NCI-H460 (cell line): ENCODE measurements at places on chromosomes 4 and X. TPM values are rescaled to one million over a fixed set of nuclear protein-coding genes. Genes with fewer than 3 reads are reported as not detected.

DNA sequence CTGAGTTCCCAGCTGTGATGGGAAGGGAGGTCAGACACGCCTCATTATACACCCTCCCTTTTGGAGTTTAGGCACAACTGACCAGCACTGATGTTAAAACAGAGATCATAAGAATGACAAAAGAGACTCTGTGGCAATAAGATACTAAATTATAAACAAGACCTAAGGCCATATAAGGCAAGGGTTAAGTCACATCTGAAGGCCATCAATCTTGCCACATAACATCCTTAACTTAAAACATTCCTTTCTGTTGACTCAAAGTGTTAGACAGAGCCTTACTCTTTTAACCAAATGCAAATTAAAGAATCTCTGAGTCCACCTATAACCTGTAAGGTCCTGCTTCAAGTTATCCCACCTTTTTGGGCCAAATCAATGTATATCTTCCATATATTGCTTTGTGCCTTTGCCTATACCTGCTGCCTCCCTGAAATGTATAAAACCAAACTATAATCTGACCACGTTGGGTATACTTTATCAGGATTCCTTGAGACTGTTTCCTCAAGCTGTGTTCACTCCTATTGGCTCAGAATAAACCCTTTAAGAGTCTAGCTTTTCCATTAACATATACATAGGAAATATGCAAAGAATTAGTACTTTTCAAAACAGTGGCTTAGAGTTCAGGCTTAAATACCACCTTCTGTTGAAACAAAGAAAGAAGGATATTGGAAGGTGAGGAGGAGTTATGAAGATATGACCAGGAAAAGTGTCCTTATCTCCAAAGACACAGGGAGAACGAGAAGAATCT lies 214.4 kb upstream of the PPP1R2C start:
- DNase-seq, result no peak

Gene TMEM144
- total RNA-seq, result 229 and 236 TPM in 2 replicates

- DNase-seq, result no peak
Observed at GRCh38 chr4:68797048-68797447, 18.7 kb upstream of the UGT2B10 start.

- DNase-seq, result no peak
Observed at GRCh38 chr4:95676190-95676589, 127.4 kb upstream of the UNC5C start.

GRCh38 chrX:118231464-118231863 lies 114.4 kb upstream of the WDR44 start:
- DNase-seq, result no peak

Gene MAGEA6
- total RNA-seq, result not detected in 2 replicates

DNA sequence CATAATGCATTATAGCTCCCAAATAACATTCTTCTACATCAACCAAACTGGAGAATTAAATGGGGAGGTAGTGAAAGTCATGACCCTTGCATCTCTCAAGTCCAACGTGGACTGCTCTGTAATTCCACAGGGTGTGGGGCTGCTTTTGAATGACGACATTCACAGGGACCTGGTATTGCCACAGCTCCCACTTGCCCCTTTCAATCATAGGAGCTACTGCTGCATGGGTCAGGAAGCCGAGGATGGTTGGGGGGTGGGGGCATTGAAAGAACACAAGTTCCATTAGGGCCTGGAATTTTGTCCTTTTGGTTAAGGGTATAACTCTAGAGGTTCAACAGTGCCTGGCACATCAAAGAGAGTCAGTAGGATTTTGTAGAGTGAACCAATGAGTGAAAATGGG lies 7.4 kb upstream of the CT55 start:
- DNase-seq, result no peak

GRCh38 chr4:120611092-120611491 lies 311.4 kb downstream of the PRDM5 start:
- DNase-seq, result no peak

Gene ITGB1BP2
- total RNA-seq, result 1.6 and 2.9 TPM in 2 replicates

- DNase-seq, result no peak
Observed at GRCh38 chr4:4640692-4641091, 98.8 kb upstream of the STX18 start.

GRCh38 chrX:3293251-3293650 lies 53.2 kb downstream of the MXRA5 start:
- no peak for DNase-seq

Gene FGF13
- total RNA-seq, result 50.3 and 55.3 TPM in 2 replicates

- no peak for DNase-seq
Observed at GRCh38 chr4:92825256-92825655, 521.5 kb downstream of the GRID2 start.

DNA sequence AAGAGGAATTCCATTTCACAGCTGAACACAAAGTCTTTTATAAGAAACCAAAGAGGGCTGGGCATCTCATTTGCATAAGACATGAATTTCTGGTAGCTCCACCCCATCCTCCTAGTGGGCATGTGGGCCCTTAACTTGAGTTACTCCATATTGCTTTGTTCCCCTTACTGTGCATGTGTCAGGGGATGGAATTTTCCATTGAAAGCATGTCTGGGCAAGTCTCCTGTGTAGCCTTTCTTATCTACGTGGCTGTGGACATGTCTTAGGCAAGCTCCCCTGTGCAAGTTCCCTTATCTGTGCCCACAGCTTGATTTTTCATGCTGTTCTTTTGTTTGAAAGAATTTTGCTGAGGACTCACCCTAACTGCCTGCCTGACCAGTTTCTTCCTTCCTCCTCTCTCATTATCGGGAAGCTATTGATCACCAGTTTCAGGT lies 123.5 kb upstream of the JADE1 start:
- no peak for DNase-seq

Gene MAGEA4
- total RNA-seq, result not detected in 2 replicates
